M059J (cell line): ENCODE measurements at places on chromosomes 12 and 14.

- DNase-seq, result no peak
Observed at GRCh38 chr14:49977126-49977841, 84.4 kb downstream of the ARF6 start.

- no peak for DNase-seq
Observed at GRCh38 chr14:24058951-24059475, 7.2 kb downstream of the CARMIL3 start.

DNA sequence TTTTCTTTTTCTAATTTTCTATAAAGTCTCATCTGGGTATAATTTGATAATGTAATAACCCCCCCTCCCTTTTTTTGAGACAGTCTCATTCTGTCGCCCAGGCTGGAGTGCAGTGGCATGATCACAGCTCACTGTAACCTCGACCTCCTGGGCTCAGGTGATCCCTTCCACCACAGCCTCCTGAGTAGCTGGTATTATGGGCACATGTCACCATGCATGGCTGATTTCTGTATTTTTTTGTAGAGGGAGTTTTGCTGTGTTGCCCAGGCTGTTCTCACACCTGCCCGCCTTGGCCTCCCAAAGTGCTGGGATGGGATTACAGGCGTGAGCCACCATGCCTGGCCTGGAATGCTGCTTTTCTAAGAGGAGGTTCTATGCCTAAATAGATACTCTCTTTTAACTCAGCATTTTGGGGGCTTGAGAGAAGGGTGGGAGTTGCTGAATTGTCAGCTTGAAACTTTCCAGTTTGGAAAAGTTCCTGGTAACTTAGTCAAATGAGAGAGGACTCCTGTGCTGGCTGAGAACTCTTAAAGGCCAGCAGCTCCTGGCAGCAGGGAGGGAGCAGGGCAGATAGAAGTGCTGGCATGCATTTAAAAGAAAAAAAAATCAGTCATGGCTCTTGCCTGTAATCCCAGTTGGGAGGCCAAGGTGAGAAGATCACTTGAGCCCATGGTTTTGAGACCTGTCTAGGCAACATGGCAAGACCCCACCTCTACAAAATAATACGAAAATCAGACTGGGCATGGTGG, 13.0 kb downstream of the NUDT4 start:
- no peak for DNase-seq

- no peak for DNase-seq
Observed at GRCh38 chr14:88030079-88030478, 25.1 kb downstream of the GPR65 start.

- DNase-seq, result no peak
Observed at GRCh38 chr14:81341370-81341769, 58.8 kb downstream of the STON2 start.

- peak; percentile 48 for DNase-seq
Observed at GRCh38 chr12:96886998-96887677, 19.9 kb upstream of the NEDD1 start.

DNA sequence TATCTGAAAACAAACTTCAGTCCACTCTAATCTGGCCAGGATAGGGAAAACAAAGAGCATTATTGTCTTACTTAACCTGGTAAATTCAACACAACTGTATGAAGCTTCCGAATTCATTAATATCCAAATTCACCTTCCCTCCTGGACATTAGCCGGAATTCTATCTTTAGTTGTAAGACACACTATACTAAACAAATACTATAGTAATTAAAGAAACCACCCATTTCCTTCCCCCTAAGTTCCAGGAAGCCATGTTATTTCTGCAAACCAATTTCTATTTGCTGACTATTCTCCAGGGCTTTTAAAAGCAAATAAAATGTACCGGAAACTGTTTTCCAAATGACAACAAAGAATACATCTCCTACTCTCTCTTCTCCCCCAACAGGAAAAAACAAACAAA, 122.7 kb upstream of the MDM1 start:
- no peak for DNase-seq

DNA sequence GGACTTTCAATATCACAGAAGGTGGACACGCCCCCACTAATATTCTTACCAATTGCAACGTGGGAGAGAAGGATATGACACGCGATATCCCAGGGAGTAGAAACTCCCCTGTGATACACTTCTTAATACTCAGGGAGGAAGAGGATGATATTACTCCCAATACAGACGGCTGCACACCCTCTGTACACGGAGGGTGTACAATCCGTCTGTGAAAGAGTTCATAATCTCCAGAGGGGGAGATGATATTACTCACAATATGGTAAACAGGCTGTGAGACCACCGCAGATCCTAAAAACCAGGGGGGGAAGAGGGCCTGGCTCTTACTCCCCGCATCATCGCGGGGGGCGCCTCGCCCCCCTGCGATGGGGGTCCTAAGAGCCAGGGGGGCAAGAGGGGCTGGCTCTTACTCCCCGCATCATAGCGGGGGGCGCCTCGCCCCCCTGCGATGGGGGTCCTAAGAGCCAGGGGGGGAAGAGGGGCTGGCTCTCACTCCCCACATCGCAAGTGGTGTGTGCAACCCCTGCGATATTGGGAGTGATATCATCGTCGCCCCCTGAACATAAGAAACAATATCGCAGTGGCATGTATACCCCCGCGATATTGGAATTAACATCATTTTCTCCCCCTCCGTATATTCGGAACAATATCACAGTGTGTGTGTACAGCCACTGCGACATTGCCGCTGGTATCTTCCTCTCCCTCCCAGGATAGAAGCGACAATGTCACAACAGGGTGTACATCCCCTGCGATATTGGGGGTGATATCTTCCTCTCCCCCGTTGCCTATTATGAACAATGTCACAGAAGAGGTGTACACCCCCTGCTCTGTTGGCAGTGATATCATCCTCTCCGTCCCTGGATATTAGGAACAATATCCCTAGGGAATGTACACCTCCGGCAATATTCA, 8.9 kb upstream of the CLEC6A start:
- DNase-seq, result no peak

- DNase-seq, result no peak
Observed at GRCh38 chr14:84107835-84108343, 1422.1 kb upstream of the FLRT2 start.

GRCh38 chr12:25045869-25046268, 97.0 kb upstream of the BCAT1 start:
- DNase-seq, result no peak

GRCh38 chr14:60396718-60397343, 89.0 kb downstream of the C14orf39 start:
- DNase-seq, result peak; percentile 2

DNA sequence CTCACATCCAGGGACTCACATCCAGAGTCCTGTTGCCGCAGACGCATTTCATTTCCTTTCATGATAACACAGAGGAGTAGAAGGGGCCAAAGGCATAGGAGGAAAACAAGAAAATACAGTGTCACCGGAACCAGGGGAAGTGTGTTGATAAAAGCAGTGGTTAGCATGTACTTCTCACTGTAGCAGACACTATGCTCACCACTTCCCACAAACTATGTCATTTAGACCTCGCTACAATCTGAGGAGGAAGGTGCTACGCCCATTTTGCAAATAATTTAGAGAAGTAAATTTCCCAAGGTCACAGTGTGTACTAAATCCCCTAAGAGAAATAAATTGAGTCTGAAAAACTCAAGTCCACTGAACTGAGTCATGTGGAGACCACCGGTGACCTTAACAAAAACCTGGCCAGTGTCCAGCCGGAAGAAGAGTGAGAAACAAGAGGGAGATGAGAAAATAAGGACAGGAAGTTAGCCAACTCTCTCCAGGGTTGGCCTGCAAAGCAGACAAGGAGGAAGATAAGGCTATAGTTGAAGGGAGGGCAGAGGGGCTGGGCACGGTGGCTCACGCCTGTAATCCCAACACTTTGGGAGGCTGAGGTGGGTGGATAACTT, 25.8 kb upstream of the TMCC3 start:
- DNase-seq, result no peak

GRCh38 chr14:90096566-90096965, 34.8 kb downstream of the KCNK13 start:
- DNase-seq, result no peak

GRCh38 chr12:54786081-54786480, 68.2 kb upstream of the MUCL1 start:
- no peak for DNase-seq

GRCh38 chr14:83975435-83975834, 1554.5 kb upstream of the FLRT2 start:
- DNase-seq, result no peak

DNA sequence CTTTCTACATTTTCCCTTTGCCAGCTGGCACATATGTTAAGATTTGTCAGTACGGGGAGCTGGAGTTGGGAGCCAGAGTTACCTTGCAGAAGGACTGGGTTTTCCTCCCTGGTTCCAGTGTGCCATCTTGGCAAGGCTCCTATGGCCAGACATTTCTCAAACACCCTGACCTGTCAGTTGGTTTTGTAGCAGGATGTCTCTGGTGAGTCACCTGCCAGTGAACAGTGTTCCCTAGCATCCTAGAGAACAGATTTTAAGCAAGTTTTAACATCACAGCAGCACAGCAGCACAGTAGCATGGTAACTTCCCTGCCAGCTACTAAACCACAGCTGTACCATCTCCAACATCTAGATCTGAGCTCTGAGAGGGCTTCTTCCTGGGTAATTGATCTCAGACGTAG, 26.2 kb upstream of the KTN1 start:
- peak; percentile 57 for DNase-seq

DNA sequence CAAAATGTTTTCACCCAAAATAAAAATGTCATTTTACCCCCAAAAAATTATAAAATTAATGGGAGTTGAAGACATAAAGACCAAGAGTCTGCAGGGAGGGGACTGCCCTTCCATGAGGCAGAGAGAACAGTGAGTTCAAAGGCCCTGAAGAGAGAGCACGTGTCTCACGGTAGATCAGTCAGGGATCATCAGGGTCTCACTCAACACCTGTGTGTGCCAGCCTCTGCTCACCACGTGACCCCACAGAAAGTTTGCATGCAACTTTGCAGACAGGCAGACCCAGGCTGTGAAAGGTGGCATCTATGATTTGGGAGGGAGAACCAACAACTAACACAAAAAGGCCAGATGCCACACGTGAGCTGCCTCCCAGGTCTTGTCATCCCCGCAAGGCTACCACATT, 33.1 kb downstream of the CLMN start:
- no peak for DNase-seq

DNA sequence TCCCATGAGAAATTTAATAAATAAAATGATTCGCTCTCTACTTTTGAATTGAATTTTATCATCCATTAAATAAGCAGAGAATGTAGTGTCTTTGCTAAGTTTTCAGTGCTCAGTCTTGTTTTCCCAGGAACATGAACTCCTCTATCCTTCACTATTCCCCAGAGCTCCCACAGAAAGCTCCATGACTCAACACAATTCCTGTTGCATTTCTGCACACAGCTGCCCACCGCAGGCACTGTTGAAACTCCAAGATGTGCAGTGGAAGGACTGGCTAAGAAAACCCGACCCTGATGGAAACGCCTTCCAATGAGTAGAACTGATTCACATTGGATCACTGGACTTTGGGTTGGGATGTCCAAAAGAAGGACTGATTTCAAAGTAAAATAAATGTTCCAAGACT, 202.4 kb upstream of the AMIGO2 start:
- peak; percentile 35 for DNase-seq

GRCh38 chr12:3593906-3594483, 103.0 kb downstream of the PRMT8 start:
- no peak for DNase-seq

DNA sequence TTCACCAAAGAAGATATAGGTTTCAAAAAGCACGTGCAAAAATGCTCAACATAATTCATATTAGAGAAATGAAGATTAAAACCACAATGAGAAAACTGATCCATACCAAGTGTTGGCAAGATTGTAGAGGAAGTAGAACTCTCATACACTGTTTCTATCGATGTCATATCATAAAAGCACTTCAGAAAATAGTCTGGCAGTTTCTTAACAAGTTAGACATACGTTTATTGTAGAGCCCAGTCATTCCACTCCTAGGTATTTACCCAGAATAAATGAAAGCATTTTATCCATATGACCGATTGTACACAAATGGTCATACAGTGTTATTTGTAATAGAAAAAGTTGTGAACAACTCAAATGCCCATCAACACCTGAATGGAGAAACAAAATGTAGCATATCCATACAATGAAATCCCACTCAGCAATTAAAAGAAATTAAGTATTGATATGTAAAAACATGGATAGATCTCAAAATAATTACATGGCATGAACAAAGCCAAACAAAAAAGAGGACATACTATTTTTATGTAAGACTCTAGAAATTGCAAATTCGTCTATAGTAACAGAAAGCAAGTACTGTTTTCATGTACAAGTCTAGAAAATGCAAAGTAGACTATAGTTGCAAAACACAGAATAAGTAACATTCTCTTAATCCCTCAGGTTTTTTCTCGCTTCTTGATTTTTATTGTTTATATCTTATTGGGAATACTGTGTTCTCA, 41.0 kb downstream of the USP15 start:
- no peak for DNase-seq

DNA sequence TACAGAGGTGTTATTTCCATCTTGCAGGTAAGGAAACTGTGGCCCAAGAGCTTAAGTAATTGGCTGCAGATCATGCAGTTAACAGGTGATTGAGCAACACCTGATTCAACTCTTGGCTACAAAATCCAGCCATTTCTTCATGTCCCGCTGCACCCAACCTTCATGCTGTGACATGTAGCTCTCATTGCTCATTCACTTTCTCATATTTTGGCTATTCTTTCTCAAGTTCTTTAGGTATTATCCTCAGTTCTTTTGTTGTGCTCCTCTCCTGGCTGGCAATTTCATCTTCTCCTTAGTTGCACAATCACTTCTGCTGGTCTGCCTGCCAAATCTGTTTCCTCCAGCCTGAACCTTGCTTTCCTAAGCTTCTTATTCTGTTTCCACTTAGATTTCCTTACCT, 300.8 kb downstream of the SSPN start:
- no peak for DNase-seq

DNA sequence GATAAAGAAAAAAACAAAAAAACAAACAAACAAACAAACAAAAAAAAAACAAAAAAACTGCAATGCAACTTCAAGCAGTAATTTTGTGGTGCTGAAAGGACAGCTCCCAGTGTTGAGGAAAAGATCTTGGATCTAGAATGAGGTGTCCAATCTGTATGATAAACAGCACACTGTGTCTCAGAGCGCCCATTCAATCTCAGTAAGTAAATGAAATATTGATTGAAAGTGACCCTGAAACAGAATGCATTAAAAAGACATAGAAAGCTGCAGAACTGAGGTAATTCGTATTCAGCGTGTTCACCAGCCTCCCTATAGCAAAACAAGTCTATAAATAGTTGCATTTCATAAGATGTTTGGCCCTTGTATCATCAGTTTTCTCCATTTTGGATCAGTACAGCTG, 153.0 kb downstream of the NOVA1 start:
- DNase-seq, result no peak

GRCh38 chr14:67766035-67766680, 50.2 kb downstream of the ZFYVE26 start:
- no peak for DNase-seq
